NCI-H1694 (cell line): ENCODE measurements at places on chromosomes 3 and 15.

GRCh38 chr3:186142393-186142932 is 33.6 kb upstream of the ETV5 start:
- DNase-seq, result peak; percentile 63

DNA sequence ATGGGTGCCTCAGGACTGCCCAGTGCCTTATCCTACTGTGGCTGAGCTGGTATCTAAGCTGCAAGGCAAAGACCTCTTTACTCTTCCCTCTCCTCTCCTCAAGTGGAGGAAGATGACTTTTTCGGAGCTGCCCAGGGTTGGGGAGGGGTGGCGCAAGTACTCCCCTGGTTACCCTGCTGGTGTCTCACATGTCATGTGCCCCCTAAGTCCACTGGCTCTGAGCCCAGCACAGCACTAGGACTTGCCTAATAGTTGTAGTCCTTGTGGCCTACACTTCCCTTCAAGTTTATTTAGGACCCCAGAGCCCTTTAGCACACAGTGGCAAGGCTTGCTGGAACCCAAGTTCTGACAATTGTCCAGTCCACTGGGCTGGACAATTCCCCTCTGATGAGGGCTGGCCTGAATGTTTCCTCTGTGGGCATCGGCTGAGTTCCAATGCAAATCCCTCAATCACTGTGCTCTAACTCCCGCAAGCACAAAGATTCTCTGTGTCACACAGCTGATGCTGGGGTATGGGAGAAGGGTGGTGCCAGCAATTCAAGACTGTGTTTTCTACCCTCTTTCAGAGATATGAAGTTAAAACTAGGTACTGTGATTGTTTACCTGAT is 60.4 kb downstream of the UQCC5 start:
- DNase-seq, result no peak

DNA sequence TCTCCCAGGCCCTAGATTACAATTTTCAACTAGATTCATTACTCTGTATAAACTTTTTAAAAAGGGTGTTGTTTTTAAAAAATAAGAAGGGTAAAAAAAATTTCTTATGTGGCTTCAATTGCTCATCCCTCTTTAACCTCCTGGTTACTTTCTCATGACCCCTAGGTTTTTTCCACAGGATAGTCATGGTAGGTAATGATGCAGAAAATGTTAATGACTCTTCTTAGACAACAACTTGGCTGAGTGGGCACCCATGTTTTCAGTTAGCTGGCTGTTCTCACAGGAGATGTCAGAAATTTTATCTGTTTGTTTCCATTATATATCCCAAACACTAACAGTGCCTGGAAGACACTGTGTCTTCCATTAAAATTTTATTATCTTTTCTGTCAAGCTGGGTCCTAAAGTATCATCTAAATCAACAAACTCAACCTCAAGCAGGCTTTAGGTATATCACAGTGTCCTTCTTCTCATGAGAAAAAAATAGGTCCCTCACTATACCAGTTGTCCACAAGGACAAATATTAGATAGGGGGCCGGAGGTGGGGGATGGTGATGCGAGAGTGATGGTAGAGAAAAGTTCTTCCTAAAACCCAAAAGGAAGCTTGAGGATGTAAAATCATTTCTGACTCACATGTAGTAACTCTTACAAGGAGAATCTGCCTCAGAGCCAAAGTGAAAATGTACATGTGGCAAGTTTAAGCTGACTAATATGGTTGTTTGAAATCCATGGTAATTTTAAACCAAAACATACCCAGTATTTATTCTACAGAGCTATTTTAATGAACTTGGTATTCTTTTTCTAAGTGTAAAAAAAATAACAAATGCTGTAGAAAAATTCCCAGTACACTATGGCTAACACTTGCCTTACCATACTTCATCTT is 43.3 kb downstream of the PLOD2 start:
- no peak for DNase-seq

DNA sequence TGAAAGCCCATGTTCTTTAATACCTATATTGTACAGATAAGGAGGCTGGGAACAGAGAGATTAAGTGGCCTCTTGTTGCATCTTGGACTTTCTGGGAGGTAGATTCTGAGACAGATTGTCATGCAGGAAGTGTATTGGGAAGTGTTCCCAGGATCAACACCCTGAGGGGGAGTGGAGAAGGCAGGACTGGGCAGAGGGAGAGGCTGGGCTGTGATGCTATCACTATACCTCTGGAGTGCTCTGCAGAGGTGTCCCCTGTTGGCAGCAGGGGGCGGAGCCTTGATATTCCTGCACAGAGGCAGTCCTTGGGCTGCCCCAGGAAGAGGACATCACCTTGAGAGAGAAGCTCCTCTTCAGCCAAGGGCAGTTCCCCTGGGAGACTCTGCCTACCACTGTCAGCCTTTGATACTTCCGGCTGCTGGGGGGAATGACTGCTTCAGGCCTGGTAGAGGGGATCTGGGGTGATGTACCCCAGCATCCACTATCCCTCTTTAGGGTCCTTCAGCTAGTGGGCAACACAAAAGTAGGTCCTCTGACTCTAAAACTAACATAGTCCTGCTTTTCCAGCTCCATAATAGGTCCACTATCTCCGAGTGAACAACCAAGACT is 97.4 kb upstream of the RNU6-1 start:
- DNase-seq, result no peak

GRCh38 chr3:45387171-45387570 is 1.2 kb upstream of the LARS2 start:
- no peak for DNase-seq
